ENCODE measurements at places on chromosomes 2 and 18. TPM values are rescaled to one million over a fixed set of nuclear protein-coding genes. Genes with fewer than 3 reads are reported as not detected.

DNA sequence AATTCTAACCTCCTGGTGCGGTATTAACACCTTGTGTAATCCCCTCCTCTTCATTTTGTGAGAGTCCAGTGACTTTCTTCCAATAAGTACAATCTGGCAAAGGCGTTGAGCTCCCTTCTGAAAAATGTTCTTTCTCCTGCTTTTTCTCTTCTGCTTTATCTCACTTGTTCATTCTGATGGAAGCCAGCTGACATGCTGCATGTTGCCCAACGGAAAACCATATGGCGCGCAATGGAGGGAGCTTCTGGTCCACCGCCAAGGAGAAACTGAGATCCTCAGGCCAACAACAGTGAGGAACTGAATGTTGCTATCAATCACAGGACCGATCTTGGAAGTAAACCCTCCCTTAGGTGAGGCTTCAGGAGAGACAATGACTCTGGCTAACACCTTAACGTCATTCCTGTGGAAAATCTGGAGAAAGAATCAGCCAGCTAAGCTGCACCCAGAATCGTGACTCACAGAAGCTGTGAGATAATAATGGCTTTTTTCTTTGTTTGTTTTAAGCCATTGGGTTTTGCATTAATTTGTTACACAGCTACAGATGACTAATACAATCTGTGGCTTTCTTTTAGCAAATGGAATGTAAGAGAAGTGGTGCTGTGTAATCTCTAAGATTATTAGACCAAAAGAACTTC is 1323.9 kb upstream of the DDX18 start:
- DNase-seq, result no peak

- DNase-seq, result no peak
Measured at GRCh38 chr2:98608962-98609604, 694 bp downstream of the UNC50 start.

DNA sequence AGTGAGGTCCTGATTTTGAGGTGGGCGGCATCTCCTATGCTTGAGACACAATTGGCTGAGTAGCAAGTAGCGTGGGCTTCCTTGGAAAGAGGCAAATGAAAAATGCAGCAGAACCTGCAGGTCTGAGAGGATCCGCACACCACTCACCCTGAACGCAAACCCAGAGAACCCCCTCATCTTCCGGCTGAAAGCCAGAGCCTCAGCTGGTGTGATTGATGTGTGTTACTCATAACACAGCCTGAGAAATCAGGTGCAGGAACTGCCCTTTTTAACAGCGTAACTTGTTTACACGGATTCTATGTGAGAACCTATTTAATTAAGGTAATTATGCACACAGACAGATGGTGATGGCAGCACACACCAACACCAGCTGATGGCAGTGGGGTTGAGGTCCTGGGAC is 123.4 kb downstream of the MRO start:
- DNase-seq, result no peak

DNA sequence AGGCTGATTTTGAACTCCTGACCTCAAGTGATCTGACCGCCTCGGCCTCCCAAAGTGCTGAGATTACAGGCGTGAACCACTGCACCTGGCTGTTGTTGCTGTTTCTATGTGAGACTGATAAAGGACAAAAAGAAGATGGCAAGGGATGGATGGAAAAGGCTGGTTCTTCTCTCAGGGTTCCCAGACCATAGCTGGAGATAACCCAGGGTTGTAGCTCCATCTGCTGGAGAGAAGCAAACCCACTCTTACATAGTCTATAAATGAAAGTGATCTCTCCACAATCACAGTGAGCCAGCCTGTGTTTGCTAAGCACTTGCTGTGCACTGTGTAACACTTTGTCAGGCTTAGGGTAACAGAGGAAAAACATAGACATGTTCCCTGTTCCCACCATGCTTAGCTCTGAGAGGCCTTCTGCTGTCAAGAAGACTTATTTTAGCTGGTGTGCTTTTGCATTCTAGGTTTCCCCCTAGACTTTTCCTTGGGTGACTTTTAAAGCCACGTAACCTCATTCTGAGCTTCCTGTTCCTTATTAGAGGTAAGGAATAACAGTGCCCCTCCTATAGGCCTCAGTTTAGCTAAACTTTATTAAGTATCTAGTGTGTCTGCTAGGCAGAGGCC is 49.7 kb downstream of the LIMS1 start:
- DNase-seq, result peak; percentile 76

- DNase-seq, result no peak
Measured at GRCh38 chr2:257429-257828, 6.4 kb downstream of the SH3YL1 start.

DNA sequence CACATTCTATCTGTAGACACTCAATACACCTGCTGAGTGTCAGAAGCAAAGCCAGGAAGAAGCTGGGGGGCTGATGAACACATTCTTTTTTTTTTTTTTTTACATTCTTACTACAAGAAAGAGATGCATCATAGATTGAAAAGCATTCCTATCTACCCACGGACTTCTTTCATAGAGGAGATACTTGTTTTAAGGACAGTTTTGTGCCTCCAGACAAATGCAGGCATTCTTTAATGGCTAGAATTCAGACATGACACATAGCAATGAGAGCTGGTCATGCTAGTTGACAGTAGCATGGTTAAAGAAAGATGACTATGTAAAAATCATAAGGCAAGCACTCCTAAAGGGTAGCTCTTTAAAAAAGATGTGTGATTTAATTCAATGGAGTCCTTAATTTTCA is 110.2 kb downstream of the EPHA4 start:
- DNase-seq, result no peak

DNA sequence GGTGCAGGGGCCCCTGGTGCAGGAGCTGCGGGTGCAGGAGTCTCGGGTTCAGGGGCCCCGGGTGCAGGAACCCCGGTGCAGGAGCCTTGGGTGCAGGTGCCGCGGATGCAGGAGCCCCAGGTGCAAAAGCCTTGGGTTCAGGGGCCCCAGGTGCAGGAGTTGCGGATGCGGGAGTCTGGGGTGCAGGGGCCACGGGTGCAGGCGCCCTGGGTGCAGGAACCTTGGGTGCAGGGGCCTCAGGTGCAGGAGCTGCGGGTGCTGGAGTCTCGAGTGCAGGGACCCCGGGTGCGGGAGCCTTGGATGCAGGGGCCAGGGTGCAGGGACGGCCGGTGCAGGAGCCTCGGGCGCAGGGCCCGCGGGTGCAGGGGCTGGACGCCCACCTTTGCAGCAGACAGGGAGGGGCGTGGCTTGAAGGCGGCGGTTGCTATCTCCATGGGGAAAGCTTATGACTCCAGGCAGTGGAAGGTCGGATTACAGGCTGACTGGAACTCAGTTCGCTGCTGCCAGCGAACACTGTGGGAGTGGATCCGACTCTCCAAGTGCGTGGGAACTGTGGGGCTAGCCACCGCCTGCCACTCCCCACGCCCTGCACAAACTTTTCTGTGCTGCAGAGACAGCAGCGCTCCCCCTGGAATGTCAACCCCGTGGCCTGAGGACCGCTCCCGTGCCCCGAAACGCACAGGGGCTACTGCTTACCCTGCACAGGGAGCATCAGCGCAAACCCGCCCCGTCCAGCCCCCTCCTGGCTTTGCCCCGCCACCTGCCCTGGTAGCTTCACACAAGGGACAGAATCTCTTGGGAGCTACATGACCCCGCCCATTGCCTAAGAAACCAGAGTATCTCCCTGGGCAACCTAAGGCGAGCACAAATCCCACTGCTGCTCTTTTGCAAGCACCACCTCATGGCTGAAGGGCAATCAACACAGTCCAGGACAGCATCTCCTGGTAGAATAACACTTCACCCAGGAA is 40.3 kb downstream of the COPS9 start:
- DNase-seq, result no peak

DNA sequence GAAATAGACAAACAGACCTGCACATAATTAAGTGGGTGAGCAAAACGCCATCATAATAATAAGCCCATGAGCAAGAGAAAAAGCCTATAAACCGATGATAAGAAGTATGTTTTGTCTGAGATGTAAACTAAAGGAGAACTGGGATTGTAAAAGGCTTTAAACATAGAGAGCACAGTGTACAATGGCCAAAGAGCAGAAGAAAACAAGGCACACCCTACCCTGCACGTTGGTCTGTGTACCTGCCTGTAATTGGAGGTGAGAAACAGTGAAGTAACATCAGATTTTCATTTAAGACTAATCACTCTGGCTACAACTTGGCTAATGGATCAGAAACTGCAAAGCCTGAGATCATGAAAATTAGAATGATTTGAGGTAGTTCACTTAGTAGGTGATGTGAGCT is 1094.7 kb upstream of the GYPC start:
- DNase-seq, result no peak

GRCh38 chr2:74206180-74206688 is 7.8 kb downstream of the MTHFD2 start:
- DNase-seq, result no peak

DNA sequence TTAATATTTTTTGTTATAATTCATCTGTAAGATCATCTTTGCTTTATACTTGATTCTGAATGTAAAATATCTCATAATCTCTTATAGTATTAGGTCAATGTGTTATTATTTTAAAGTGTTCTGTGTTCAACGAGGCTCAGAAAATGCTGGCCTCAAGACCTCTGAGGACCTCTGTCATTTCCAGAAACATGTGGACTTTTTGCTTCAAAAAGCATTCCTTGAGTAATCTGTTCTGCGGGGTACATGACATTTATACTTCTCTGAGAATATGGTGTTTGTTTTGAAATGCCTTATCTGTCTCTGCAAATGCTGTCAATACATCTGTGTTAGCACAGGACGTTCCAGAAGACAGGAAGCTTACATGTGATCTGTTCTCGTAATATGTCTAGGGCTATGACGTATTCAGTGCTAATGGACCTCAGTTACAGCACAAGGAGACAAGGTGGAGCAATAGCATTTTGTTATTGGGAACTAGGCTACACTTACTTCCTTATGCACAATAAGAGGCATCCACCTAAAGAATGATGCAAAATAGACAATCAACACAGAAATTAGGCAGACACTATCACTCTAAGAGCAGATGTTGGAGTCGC is 37.6 kb upstream of the IL1RL1 start:
- no peak for DNase-seq

DNA sequence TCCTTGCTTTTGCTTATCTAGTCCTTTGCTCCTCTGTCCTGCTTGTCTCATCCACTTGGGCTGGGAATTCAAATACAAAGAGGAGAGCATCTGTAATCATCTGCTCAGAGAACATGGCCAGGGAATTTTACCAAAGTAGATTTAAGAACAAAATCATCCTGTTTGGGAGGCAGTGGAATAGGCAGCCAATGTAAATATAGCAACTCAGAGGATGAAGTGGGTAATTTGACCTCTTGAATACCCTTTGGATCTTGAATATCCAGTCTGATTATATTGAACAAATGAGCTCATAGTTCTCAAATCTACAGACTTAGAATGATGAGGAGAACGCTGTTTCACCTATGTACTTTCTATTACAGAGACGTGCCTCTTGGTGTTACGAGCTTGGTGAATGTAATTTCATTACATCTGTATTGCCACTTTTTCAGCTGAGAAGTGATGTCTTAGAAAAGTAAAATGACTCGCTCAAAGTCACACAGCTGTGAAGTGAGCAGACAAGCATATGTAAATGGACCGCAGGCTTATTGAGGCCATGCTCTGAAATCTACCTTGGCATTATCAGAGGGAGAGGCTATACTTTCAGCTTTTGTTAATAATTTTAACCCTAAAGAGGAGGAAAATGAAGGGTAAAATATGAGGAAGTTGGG is 266.3 kb downstream of the MTX2 start:
- no peak for DNase-seq

DNA sequence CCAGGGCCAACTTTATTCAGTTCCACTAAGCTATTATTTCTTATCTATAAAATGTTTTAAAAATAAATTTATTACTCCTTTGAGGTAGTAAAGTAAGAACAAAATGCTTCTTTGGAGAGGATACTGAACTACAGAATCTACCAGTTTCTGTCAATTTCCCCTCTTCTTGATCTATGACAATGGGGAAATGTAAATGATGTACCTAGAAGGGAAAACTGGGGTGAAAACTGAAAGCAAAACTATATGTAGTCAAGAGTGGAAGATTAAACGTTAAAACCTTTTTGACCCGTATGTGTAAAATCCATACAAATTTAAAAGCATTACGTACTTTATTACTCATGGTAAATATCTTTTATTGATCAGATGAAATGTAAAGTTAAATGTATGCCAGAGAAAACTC is 1287.8 kb upstream of the TMEFF2 start:
- DNase-seq, result no peak

- no peak for DNase-seq
Measured at GRCh38 chr18:11323359-11323819, 174.0 kb upstream of the PIEZO2 start.

- DNase-seq, result no peak
Measured at GRCh38 chr2:65937379-65938160, 497.4 kb upstream of the MEIS1 start.

GRCh38 chr2:153059338-153060052 is 341.1 kb downstream of the ARL6IP6 start:
- DNase-seq, result no peak

GRCh38 chr2:84427235-84428138 is 31.6 kb downstream of the SUCLG1 start:
- DNase-seq, result no peak

DNA sequence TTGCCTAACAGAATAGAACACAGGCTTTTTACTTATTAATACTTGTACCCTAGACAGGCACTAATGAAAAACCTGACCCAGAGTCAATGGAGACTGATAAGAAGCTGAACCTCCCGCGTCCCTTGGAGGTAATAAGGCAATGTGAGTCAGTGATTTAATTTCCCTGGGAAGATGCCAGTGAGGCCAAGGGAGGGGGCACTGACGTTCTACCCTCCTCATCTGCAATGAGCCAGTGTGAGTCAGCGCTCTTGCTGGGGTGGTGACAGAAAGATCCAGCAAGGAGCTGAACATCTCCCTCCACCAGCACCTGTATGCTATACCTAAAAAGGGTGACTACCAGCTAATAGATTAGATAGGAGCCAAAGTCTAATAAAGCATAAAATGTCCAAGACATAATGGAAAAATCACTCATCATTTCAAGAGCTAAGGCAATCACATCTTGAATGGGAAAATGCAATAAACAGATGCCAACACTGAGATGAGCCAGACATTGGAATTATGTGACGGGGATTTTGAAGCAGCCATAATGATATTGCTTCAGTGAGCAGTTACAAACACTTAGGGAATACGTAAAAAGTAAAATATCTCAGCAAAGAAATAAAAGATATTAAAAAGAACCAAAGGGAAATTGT is 116.9 kb downstream of the TPGS2 start:
- peak; percentile 46 for DNase-seq

DNA sequence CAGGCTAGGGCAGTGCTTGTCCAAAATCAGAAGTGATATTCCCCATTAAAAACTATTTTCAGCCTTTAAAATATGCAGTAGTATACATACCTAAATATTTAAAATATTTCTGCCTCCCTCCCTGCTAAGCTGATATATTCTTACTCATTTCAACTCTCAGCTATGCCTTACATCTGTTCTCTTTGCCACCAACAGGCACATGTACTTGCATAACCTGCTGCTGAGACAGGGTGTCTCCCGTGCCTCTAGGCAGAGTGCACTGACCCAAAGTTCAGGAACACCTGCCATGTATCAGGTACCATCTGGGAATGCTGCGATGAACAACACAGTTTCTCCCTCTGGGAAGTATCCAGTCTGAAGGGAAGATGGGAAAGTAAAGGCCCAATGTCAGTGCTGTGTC is 91.7 kb downstream of the STK39 start:
- DNase-seq, result no peak

- DNase-seq, result no peak
Measured at GRCh38 chr2:180356676-180357075, 349.6 kb upstream of the CWC22 start.

GPBAR1 gene
- 1.0 TPM for total RNA-seq

SCN2A gene
- 15.8 TPM for total RNA-seq

SLC30A3 gene
- total RNA-seq, result 0.88 TPM

ARHGAP15 gene
- total RNA-seq, result 28.4 TPM

CYS1 gene
- 13.3 TPM for total RNA-seq

CRYBA2 gene
- not detected for total RNA-seq

HAUS1 gene
- 21.5 TPM for total RNA-seq

Measured in uterus (tissue), 4 donors.